ENCODE measurements at places on chromosomes 2 and 18.

GRCh38 chr2:209426432-209426831, 2.6 kb downstream of the MAP2 start:
- DNase-seq: no peak

DNA sequence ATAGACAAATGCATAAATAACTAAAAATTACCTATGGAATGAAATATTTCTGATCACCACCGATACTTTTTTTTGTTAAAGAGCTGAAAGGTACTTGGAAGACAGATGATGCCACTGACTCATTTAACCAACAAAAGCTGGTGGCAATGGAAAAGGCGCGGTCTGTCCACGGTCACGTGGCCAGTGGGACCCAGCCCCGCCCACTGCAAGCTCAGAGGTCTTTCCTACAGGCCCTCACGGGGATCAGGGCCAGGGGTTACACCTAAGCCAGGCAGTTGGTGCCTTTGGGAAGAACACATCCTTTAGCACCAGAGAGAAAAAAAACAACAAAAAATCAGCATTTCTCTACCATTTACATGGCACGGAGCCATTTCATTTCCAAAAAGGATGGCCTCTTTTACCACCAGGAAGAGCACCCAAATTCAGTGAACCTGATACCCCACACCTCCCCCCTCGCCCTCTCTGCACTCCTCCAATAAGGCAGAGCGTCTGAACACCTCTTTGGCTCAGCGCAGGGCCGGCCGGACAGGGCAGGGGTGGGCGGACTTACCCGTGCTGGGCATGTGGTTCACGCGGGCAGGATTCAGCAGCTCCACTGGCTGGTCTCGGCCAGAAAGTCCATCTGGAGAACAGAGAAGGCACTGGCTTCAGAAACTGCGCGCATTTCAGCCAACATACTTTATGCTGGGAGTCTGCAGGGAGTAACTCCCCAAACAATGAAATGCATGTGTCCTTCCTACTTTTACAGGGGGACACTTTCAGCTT, 164.6 kb downstream of the HDAC4 start:
- DNase-seq: no peak

- DNase-seq: no peak
Observed at GRCh38 chr18:39596891-39597290, 2031.3 kb upstream of the CELF4 start.

DNA sequence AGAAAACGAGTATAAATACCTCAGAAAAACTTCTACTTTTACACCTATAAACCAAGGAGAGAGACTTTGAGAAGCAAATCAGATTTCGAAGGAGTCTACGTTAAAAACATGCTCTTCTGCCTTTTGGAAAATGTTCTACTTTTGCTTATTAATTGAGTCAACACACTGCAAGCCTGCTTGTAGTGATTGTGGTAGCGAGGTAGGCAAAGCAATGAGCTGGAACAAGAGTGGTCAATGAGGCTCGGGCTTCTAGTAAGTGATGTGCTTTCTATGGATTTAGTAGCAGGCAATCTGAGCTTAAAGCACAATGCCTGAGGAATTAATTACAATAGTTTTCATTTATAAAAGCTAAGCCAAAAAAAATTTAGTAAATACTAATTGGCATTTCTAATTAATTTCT, 103.4 kb upstream of the TFCP2L1 start:
- DNase-seq: no peak
